Activated CD8-positive, alpha-beta memory T cell treated with anti-CD3 and anti-CD28 coated beads for 48 hours (primary cell): ENCODE measurements at places on chromosomes 5 and 9.

- DNase-seq, result no peak
Observed at GRCh38 chr9:124352616-124353015, 62.6 kb downstream of the PSMB7 start.

- DNase-seq, result no peak
Observed at GRCh38 chr5:133943475-133943817, 25.0 kb downstream of the C5orf15 start.

GRCh38 chr5:81633891-81634290, 117.0 kb downstream of the SSBP2 start:
- no peak for DNase-seq

DNA sequence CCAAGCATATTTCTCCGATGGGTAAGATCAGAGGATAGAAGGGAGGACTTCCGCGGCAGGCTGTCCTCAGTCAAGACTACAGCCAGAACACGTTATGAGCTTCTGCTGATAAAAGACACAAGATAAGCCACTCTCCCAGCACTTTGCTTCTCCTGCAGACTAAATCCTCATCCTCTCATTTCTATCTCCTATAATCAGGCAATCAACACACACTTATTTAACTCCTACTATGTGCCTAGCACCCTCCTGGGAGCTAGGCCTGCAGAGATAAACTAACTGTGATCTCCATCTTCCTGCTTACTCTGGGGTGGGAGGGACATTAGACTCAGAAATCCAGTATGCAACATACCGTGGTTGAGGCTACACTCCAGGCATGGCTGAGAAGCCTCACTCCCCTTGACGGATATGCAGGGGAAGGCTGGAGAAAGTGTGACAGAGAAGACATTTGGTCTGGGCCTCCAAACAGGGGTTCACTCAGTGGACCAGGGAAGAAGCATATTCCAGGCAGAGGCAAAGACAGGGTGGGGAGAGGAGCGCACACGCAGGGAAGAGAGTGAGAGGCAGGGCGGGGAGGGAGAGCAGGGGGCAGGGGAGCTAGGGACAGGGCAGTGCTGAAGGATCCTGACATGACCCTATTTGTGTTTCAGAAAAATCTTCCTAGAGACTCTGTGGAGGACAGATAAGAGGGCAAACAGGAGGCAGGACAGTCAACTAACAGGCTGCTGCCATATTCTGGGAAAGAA, 274.1 kb downstream of the DENND1A start:
- DNase-seq, result no peak

DNA sequence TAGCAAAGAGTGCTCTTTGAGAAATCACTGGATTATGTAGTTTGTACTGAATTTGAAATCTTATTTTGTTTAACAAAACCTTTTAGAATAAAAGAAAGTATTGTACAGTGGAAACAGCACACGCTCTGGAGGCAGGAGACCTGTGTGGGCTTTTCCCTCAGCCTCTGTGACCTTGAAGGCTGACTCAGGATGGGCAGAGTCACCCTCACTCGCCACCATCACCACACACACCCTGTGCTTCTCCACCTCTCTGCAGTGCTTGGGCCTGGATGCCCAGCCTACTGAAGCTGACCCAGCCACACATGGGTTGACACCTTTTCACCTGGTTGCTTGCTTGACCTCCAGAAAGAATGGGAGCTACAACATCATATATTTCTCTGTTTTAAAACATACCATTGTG, 19.6 kb downstream of the ANGPTL2 start:
- no peak for DNase-seq

DNA sequence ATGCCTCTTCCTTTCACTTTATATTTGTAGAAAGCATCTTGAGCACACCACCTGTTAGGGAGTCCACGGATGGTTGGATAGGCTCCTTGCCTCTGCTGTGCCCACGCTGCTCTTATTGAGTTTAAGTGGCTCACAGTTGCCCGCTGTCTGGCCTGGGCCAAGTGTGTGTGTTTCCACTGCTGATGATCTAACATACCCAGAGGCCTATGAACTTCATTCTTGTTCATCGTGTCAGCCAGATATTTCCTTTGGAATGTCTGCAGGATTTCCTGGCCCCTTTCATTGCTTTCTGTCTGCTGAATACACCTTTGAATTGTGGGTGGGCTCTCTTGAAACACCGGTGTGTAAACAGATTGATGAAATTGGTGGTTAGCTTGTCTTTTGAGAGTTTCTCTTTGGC, 46.6 kb downstream of the MVB12B start:
- no peak for DNase-seq

DNA sequence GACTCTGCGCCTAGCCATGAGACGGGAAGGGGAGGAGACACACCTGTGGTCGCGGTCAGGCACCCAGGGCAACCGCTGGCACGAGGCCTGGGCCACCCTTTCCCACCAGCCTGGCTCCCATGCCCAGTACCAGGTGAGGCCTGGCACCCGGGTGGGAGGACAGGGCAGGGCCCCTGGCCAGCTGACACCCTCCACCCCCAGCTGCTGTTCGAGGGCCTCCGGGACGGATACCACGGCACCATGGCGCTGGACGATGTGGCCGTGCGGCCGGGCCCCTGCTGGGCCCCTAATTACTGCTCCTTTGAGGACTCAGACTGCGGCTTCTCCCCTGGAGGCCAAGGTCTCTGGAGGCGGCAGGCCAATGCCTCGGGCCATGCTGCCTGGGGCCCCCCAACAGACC, 5.0 kb downstream of the MAMDC4 start:
- no peak for DNase-seq

GRCh38 chr9:78609450-78609849, 312.5 kb downstream of the PSAT1 start:
- no peak for DNase-seq

DNA sequence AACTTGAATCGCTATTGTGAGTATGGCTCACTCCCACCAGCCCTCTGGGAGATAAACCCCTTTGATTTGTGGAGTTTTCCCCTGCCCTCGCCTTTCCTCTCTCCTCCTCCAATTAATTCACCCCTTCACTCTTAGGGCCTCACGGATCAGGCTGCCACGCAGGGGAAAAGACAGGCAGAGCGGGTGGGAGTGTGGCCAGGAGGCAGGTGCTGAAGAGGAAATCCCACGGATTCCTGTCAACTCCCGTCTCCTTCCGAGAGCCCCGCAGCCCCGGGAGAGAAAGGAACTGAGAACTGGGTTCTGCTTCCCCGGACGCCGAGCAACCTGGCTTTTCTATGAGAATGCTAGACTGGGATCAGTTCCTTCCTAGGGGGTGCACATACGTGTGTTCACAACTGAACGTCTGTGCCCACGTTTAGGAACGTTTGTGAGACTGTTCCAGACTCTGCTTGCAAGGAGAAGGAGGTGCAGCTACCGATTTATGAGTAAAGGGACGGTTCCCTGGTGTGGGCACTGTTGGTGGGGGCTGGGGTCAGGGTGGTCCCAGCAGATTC, 314.5 kb upstream of the TLE4 start:
- DNase-seq, result no peak

DNA sequence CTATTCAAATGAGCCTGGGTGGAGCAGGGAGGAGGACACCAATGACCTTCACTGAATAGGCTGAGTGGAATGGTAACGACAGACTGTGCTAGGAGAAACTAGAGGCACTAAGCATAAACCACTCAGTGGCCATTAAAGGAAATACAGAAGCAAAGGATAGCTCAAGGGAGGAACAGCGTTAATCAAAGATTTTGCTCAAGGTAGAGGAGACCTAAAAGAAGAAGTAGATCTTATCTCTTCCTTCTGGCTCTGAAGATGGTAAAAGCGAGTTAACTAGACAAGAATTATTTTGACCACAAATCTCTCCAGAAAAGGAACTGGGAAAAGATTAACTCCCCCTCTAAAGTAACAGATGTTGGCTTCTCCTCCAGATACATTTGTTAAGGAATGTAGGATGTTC, 299.6 kb downstream of the EPB41L4A start:
- DNase-seq, result no peak

DNA sequence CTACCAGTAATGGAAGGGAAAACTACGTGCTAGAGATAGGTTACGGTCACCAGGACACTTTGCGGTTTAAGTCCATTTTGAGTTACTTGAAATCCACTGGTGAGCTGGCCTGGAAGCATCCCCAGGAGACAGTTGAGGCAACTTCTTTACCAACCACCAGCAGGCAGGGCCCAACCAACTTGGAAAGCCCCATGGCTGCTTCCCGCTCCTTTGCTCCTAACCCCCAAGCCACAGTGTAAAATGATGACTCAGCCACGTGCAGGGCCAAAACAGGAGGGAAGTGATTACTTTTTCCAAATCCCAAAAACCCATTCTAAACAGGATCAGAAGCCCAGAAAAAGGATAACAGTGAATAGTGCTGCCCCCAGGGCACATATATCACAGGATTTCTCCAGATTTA, 87.4 kb downstream of the PAX5 start:
- no peak for DNase-seq

GRCh38 chr5:167934551-167934971, 356.9 kb upstream of the WWC1 start:
- no peak for DNase-seq

DNA sequence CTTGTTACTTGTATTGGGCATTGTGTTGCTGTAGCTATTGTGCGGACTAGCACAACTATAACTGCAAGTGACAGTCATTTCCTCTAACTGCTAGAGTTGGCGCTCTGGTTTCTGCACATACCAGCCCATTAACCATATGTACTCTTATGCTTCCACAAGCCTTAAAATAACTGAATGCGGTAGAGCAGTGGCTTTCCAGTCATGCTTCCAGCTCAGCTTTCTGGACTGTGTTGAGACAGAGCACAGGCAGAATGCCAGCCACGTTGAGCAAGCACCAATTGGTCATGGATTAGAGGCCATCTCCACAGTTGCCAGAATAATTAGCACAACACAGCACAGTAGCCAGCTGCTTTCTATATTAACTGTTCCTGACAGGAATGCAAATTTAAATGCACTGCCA, 12.2 kb downstream of the INVS start:
- DNase-seq, result no peak

GRCh38 chr5:140630292-140631035, 2.5 kb downstream of the CD14 start:
- no peak for DNase-seq

DNA sequence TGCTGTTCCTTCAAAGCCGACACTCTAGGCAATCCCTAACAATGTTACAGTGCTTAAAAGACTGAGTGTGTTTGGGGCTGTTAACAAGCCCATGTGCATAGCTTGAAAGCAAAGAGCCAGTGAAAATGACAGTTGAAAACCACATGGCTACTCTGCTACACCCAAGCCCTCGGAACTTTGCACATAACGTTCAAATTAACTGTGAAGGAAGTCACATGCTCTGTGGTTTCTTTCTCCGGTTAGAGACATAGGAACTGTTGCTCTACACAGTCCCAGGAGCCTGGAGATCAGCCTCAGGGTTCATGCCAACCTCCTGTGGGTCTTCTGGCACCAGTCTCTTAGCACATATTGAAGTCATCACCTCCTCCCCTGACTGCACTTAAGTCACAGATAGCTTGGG, 51.1 kb downstream of the C9orf152 start:
- no peak for DNase-seq

GRCh38 chr5:56095579-56096102, 100.9 kb upstream of the IL6ST start:
- DNase-seq, result no peak

- no peak for DNase-seq
Observed at GRCh38 chr5:147836439-147836838, 5.0 kb upstream of the SPINK1 start.

DNA sequence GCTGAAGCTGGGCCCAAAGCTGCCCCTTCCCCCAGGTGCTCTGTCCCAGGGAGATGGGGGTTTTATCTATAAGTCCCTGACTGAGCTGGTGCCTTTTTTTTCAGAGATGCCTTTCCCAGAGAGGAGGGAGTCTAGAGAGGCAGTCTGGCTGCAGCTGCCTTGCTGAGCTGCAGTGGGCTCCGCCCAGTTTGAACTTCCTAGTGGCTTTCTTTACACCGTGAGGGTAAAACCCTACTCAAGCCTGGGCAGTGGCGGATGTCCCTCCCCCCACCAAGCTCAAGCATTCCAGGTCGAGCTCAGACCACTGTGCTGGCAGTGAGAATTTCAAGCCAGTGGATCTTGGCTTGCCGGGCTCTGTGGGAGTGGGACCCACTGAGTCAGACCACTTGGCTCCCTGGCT, 41.3 kb downstream of the CAVIN4 start:
- DNase-seq, result no peak

DNA sequence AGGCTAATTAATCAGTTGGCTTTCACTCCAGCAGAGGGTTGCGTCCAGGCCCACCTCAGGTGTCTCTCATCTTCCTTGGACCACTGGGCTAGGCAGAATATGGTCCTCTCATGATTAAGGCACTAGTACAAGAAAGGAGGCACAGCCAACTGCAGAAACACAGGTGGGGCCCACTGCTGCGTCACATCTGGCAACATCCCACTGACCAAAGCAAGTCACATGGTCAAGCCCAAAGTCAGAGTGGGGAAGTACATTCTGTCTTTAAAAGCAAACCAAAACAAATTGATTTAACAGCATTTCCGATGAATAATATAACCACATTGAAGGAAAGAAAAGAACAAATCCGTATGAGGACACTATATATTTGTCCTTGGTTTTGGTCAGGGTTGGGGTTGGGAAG, 28.0 kb upstream of the UBTD2 start:
- DNase-seq, result no peak

- no peak for DNase-seq
Observed at GRCh38 chr5:73312146-73312871, 136.3 kb downstream of the FOXD1 start.

- no peak for DNase-seq
Observed at GRCh38 chr5:28707706-28708105, 1669.3 kb upstream of the CDH9 start.

DNA sequence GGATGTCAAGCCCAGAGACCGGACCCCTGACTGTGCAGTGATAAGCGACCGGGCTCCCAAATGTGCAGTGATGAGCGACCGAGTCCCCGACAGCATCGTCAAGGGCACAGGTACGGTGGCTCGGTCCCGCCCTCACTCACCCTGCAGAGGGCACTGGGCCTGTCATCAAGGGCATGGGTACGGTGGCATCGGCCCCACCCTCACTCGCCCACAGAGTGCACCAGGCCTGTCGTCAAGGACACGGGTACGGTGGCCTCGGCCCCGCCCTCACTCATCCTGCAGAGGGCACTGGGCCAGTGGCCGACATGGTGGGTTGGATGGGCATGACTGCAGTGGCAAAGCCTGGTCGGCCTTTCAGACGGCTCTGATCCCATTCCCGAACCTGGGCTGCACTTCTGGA, 9.7 kb upstream of the LRRC14B start:
- DNase-seq, result no peak

GRCh38 chr9:132673355-132673754, 3.1 kb downstream of the GTF3C4 start:
- DNase-seq, result no peak

DNA sequence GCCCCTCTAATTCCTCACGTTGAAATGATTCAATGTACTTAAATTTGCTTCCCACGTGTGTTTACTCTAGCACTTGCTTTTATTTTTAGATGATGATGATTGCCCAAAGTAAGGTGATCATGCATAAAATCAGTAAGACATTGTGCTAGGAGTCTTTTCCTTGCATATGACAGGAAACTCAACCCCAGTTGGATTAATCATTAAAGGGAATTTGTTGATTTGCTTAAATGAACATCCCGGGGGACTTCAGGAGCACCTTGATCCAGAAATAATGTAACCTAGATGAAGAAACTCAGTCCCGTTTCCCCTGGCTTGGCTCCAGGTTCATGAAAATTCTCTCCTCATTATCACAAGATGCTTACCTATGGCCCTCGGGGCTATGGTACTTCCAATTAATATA, 106.1 kb upstream of the STC2 start:
- no peak for DNase-seq
